ENCODE measurements at places on chromosomes 16 and 17. TPM values are rescaled to one million over a fixed set of nuclear protein-coding genes. Genes with fewer than 3 reads are reported as not detected.

Gene BCAR1
- 31.6 TPM for total RNA-seq

Gene TAX1BP3
- total RNA-seq = 210 TPM

Gene KAT7
- 15.1 TPM for total RNA-seq

Gene FGF11
- total RNA-seq = 2.6 TPM

Gene KCNJ16
- total RNA-seq = not detected

Gene CD300A
- not detected for total RNA-seq

Gene DDX42
- total RNA-seq = 53.7 TPM

Gene IST1
- 136 TPM for total RNA-seq

Gene AATK
- total RNA-seq = 0.15 TPM

Gene ACSM2B
- not detected for total RNA-seq

Gene GFAP
- total RNA-seq = 1.1 TPM

Gene PTX4
- total RNA-seq = not detected

Gene TM4SF5
- total RNA-seq = not detected

Gene AGRP
- total RNA-seq = not detected

Gene KLHL10
- 0.12 TPM for total RNA-seq

Gene MAZ
- 166 TPM for total RNA-seq

Gene ST6GALNAC1
- not detected for total RNA-seq

Gene CDRT15
- not detected for total RNA-seq

Gene WNT3
- 0.59 TPM for total RNA-seq

Gene SLC6A2
- total RNA-seq = not detected

Gene STRADA
- total RNA-seq = 14.0 TPM

Gene ERBB2
- 34.5 TPM for total RNA-seq

Gene CHST5
- total RNA-seq = not detected

Gene C1QL1
- total RNA-seq = 0.23 TPM

Gene LRRC46
- 0.08 TPM for total RNA-seq

Gene C16orf95
- total RNA-seq = 4.6 TPM

Gene CCL11
- total RNA-seq = 0.15 TPM

Gene CD300E
- total RNA-seq = not detected

Gene RND2
- 0.82 TPM for total RNA-seq

Gene TBC1D28
- not detected for total RNA-seq

Gene GJD3
- total RNA-seq = 0.35 TPM

Gene CACNG1
- not detected for total RNA-seq

Gene FOXN1
- not detected for total RNA-seq

Gene CDK5RAP3
- total RNA-seq = 83.0 TPM

Gene SAMD14
- 2.2 TPM for total RNA-seq

Gene HOXB3
- 2.6 TPM for total RNA-seq

Gene PITPNM3
- 0.35 TPM for total RNA-seq

Gene TPPP3
- 1.5 TPM for total RNA-seq

Gene MYH1
- total RNA-seq = not detected

Gene ZSCAN10
- not detected for total RNA-seq

Gene HOXB4
- 0.35 TPM for total RNA-seq

Gene FAAP100
- total RNA-seq = 14.3 TPM

Gene SPATA22
- total RNA-seq = not detected

Gene MYH2
- not detected for total RNA-seq
